ENCODE measurements at places on chromosomes 5 and 9.

- DNase-seq = peak; percentile 93
Observed at GRCh38 chr5:10524376-10525123, 39.3 kb upstream of the ANKRD33B start.

DNA sequence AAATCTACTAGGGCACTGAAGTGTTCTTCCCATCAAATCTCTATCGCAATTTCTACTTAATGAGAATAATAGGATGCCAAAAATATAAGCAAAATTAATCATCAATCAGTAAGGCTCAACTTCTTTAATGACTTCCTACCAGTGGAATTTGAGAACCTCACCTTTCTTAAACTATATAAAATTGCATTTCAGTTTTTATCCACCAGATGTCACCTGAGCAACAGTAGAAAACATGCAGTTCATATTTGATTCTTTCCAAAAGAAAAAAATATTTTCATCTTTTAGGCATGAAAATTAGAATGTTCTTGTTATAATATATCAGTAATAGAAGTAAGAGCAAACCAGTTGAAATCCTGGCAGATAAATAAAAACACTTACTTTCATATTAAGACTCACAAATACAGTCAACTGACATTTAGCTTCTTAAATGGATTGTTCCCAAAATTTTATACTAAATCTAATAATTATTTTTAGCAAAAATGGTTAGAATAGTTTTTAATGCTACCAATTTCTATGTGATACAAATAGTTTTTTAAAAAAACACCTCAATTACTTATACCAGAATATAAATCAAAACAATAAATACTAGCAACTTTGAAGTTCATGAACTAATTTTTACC lies 13.4 kb upstream of the CCDC112 start:
- DNase-seq = peak; percentile 13

DNA sequence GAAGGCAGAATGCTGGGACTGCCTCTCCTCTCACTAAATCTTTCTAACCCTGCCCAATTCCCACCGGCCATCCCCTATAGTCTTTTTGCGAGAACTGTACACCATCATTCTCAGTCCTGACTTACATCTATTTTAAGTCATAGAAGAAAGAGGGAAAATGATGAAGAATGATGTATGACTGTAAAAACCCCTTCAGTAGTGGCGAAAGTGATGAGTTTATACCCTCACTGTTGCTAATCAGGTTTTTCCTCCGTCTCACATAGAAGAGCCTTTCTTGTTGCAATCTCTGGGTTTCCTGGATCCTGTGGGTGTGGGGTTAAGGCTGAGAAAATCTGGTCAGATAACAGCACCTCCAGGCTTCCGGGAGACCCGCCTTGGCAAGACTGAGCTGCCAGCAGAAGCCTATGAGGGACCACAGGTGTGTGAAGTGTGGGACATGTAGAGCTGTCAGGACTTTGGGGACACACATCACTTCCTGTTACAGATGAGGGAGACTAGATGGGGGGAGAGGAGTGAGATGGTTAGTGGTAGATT lies 147.1 kb upstream of the SLC12A2 start:
- DNase-seq = no peak

DNA sequence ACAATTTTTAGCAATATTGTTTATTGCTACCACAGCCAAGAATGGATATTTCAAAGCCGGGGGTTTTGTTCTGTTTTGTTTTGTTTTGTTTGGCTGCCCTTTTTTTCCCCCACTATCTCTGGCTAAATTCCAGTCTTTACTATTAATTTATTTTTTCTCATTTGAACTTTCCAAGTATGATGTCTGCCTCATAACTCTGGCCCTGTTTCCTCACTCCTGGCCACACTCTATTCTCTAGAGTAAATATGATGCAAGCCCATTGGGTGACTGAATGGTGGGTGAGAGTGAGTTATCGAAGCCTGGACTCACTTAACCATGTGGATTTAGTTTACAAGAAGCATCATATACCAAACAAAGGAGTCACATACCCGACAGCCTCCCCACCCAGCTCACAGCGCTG lies 41.9 kb downstream of the WDR36 start:
- DNase-seq = peak; percentile 72

- DNase-seq = no peak
Observed at GRCh38 chr5:16866795-16867576, 69.1 kb downstream of the MYO10 start.

GRCh38 chr5:117020999-117021398 lies 446.4 kb upstream of the SEMA6A start:
- DNase-seq = no peak

- DNase-seq = peak; percentile 55
Observed at GRCh38 chr9:131402738-131403492, 9.0 kb downstream of the PRRC2B start.

GRCh38 chr5:173328844-173329490 lies 753 bp upstream of the STC2 start:
- no peak for DNase-seq

- no peak for DNase-seq
Observed at GRCh38 chr5:150442699-150443080, 6.8 kb downstream of the RPS14 start.

All from AG09309 (cell line).